Esophagus muscularis mucosa (tissue), 4 donors: ENCODE measurements at places on chromosomes 4 and X.

DNA sequence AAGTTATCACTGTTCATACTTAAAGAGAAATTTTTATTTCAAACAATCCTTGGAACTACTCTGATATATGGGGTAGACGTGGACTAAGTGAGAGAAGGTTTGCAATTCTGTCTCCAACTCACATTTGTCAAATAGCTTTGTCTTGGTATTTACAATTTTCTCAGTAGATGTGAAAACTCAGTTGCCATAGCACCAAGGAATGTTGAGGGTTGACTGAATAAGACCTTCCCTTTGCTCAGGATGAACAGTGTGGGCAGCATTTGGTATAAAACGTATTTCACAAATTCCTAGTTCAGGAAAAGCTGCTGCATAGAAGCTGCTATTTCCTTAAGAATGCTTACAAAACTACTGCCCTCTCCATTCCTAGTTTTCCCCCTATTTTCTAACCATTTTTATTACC, 399.5 kb downstream of the NKX6-1 start:
- DNase-seq, result no peak

DNA sequence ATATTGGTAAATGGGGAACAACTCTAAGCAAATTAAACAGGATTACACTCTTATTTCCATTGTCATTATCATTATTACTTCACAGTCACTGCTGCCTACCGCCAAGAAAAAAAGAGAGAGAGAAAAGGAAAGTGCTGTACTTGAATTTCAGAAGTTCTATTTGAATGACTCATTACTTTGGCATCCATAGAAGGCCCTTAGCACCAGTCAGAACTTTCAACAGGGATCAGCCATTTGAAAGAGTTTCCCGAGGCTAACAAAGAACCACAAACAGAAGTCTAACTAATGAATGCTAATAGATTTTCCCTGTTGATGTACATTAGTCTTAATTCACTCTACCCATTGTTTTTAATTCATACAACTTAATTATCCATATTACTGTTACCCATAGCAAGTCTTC, 116.3 kb downstream of the SHROOM4 start:
- DNase-seq, result no peak

DNA sequence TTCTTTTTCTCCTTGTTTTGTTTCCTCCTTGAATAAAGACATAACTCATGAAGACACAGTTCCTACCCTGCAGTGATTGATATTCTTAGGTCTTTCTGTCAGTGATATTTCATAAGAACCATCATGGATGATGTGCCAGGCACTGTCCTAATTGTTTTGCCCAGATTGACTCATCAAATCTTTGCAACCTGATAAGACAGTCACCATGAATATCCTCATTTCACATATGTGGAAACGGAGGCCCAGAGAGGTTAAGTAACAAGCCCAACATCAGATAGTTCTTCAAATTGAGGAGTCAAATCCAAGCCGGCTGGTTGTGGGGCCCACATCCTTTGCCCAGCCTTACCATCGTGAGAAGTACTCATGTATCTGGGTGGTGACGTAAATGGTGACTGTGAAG, 69.9 kb downstream of the SEL1L3 start:
- no peak for DNase-seq

GRCh38 chr4:24260923-24261564, 323.3 kb downstream of the DHX15 start:
- DNase-seq, result no peak

- no peak for DNase-seq
These were observed 41.0 kb downstream of the LHFPL1 start for GRCh38 chrX:112638691-112639090.

DNA sequence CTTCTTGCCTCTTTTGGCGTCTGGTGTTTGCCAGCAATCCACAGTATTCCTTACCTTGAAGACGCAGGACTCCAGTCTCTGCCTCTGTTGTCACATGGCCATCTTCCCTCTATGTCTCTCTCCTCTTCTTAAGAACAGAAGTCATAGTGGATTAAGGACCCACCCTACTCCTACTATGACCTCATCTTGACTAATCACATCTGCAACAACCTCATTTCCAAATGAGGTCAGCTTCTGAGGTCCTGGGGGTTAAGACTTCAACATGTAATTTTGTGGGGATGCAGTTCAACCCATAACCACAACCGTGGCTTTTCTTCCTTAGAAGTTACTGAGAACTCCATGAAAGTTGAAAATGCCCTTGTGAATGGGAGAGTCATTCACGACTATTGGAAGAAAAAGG, 23.3 kb downstream of the TLR8 start:
- no peak for DNase-seq

DNA sequence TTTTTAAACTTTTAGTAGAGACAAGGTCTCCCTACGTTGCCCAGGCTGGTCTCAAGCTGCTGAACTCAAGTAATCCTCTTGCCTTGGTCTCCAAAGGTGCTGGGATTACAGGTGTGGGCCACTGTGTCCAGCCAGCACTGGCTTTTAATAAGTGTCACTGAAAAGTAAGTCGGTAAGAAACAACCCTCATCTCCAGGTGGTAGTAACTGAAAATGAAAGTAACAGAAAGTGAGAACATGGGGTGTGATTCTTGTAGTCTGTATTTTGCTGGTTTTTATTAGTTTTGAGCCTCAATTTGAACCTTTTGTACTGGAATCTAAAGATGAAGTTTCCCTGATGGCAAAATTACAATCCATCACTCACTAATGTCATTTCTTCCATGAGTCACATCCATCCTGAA, 238.1 kb upstream of the AGA start:
- DNase-seq, result no peak

- DNase-seq, result no peak
These were observed 155.5 kb downstream of the RAB28 start for GRCh38 chr4:13328591-13328990.

DNA sequence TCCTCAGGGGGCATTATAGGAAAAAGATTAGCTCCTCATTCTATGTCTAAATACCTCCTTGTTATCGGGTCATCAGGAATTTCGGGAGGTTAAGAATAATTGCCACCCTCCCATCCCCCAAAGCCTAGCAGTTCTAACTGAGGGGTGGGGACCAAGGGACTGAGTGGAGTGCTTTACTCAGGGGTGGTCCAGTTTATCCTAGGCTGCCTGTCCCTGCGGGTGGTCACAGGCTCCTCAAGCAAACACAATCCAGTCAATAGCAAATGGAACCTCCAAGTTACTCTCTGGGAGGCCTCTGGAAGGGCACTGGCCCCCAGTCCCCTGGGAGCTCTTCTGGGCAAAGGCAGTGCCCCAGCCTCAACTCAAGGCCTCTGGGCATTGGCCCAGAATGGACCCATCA, 6.7 kb downstream of the ELF4 start:
- DNase-seq, result no peak

DNA sequence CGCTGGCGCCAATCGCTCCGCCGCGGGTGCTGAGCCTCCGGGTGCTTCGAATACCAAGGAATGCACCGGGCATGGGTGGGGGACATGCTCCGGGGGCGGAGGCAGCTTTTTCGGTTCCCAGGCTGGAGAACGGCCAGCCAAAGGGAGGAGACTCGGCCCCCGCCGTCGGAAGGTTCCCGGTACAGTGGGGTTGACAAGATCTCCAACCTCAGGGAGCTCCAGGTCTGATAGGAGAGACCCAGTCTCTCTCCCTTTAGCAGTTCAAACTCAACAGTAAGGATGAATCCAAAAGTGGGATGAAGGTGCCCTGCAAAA, 29.1 kb upstream of the BCORL1 start:
- DNase-seq, result no peak

DNA sequence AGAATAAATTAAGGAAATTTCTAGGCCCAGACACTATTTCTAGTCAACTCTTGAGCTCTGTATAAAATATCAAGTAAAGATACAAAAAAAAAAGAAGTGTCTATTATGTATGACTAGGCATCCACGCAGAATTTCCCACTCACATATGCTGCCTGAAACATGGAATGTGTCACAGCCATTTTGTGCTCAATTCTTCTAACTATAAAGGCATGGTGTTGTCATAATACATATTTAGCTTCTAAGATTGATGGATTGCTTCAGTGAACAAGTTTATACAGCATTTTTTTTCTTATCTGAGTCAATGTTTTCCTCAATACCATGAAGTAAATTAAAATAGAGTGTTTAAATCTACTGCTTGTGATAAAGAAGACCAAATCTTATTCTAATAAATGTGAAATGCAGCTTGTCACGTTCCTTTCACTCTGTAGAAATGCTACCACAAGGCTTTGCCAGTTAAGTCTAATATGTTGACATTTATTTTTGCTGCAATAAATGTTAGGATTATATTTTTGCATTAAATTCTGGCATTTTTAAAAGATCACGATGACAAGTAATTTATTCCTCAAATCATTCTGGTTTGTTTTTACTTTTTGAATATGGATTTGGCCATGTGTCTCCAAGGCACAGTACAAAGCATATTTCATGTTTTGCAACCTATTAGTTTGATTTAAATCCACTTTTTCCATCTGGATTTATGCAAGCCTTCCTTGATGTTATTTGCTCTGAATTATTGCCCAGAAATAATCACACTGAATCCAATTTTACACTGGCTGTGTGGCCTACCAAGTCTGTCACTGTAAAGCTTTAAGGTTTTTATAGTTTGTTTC, 1829.0 kb upstream of the PCDH7 start:
- DNase-seq, result no peak

DNA sequence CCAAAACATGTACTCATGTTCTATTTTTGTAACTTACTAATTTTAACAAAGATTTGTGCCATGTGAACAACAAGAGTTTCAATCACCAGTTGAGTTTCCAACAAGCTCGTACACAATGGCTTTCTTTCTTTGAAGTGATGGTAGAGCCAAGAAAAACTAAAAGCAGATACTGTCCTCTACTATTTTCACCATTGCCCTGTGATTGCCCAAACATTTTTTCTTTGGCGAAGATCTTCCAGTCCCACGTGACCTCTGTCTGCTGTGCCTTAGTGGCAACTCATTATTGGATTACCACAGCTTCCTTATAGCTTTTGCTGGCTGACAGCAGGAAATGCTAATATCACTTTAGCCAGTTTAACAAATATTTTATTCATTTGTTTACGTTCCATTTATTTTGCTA, 1147.1 kb downstream of the STIM2 start:
- DNase-seq, result no peak

GRCh38 chr4:62070291-62070852, 870.2 kb downstream of the ADGRL3 start:
- no peak for DNase-seq

GRCh38 chr4:26321373-26322221, 783 bp downstream of the RBPJ start:
- no peak for DNase-seq

- no peak for DNase-seq
These were observed 11.4 kb downstream of the TMEM165 start for GRCh38 chr4:55407119-55407518.

GRCh38 chr4:188930822-188931221, 791.6 kb downstream of the TRIML1 start:
- DNase-seq, result no peak

DNA sequence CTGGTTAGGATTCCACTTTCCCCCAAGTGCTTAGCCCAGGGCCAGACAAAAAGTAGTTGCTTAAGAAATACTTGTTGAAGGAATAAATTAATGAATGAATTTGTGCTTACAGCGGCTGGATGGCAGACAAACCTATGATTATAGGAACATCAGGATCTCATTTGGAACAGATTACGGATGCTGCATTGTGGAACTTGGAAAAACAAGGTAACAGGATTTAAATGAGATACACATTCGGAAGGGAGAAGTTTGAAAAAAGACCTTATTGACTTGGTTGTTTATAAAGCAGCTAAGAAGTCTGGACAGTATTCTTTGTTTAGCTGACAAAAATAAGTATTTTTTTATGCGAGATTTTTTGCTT, 572 bp downstream of the EXOSC9 start:
- DNase-seq, result no peak

GRCh38 chr4:173990126-173990868, 293.2 kb downstream of the FBXO8 start:
- no peak for DNase-seq

GRCh38 chrX:140712413-140713173, 3.0 kb downstream of the LINC00632 start:
- DNase-seq, result no peak

DNA sequence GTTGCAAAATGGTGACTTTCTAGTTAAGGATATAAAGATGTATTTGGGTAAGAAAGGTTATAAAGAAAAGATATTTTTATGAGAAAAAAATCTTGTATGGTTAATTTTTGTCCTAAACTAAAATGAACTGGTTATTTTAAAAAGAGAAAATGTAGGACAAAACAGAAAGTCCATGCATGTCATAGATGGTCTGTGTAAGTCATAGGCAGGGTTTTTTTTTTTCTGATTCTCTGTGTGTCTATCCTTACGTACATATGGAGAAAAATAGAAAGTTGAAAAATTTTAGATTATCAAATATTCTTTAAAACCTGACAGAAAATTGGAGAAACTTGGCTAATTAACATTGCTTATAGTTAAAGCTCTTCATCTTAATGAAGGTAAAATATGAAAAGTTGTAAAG, 493.4 kb downstream of the IQCM start:
- no peak for DNase-seq

DNA sequence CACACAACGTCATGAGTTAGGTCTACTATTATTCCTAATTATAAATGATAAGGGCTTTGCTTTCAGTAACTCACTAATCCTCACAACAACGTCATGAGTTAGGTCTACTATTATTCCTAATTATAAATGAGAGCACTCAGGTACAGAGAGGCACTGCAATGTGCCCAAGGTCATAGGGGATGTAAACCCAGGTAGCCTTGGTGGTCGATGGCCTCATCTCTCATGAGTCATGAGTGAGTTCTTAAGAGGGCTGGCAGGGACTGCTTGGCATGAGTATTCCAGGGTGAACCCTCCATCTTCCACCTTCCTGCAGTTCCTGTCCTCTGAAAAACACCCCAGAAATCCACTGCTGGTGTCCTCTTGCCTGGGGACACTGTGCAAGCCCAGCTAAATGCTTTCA, 317.1 kb downstream of the STK32B start:
- no peak for DNase-seq

GRCh38 chr4:62510228-62510627, 1310.1 kb downstream of the ADGRL3 start:
- DNase-seq, result no peak

- no peak for DNase-seq
These were observed 32.9 kb downstream of the USP9X start for GRCh38 chrX:41118156-41118555.

GRCh38 chr4:80239480-80240150, 26.8 kb upstream of the FGF5 start:
- DNase-seq, result no peak

DNA sequence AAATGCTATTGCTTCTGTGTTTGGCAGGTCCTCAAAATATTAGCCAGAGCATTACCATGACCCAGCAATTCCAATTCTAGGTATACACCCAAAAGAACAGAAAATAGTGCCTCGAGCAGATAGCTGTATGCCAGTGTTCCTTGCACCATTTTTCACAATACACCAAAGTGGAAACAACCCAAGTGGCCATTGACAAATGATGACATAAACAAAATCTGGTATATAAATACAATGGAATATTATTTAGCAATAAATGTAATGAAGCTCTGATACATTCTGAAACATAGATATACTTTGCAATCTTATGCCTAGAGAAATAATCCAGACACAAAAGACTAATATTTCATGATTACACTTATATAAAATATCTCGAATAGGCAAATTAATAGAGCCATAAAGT, 451.8 kb upstream of the PCDH7 start:
- DNase-seq, result no peak

- no peak for DNase-seq
These were observed 15.4 kb downstream of the HMGB2 start for GRCh38 chr4:173318648-173319211.
